ENCODE measurements at places on chromosomes 3 and 15. TPM values are rescaled to one million over a fixed set of nuclear protein-coding genes. Genes with fewer than 3 reads are reported as not detected.

- H3K4me3 ChIP-seq: no peak overlapping the region
- DNase-seq: no peak
- H3K27me3 ChIP-seq: peaks cover 12% of the 10 kb centered on the region
- H3K4me1 ChIP-seq: peaks cover 4% of the 10 kb centered on the region
- no peaks in the 10 kb centered on the region for H3K36me3 ChIP-seq
- H3K27ac ChIP-seq: no peak overlapping the region
Observed at GRCh38 chr3:197422506-197422905, 124.1 kb upstream of the DLG1 start.

DNA sequence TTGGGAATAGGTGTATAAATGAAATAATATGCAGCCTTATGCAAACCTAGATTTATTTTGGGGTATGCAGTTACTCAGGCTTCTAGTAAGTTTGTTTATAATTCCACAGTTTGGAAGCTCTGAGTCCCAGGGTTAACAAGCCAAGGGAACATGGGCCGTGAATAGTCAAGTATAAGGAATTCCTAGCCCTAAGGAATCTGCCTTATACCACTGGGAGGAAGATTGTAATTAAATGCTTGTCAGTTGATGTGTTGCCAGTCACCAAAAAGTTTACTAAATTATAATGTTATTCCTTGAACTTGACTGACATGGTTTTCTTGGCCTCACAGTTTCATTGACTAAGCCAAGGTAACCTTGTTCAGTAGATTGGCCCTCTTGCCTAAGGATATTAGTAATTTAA lies 72.4 kb upstream of the SGO1 start:
- H3K27me3 ChIP-seq: no peaks in the 10 kb centered on the region
- no peak overlapping the region for H3K4me3 ChIP-seq
- no peak for DNase-seq
- H3K4me1 ChIP-seq: no peaks in the 10 kb centered on the region

- H3K27me3 ChIP-seq: no peaks in the 10 kb centered on the region
- no peak overlapping the region for H3K27ac ChIP-seq
- peaks cover 40% of the 10 kb centered on the region for H3K36me3 ChIP-seq
- DNase-seq: no peak
- peaks cover 80% of the 10 kb centered on the region for H3K4me1 ChIP-seq
Observed at GRCh38 chr3:42531470-42531869, 29.0 kb downstream of the VIPR1 start.

DNA sequence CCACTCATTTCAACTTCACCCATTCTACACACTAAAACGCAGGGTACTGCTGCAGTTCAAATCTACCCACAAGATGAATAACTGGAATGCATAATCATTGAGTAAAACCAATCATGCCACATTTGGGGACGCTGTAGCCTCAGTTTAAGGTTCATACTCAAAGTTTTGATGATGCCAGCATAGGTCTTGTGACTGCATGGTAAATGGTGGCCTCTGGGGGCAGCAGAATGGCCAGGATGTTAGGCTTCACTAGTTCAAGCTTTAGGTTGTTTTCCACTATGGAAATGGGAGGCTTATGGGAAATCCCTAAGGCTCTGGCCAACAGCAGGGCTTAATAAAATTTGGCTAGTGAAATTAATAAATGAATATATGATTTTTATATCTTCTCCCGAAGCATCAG lies 104.3 kb upstream of the TSC22D2 start:
- H3K4me1 ChIP-seq: no peaks in the 10 kb centered on the region
- H3K27me3 ChIP-seq: peaks cover 34% of the 10 kb centered on the region
- H3K36me3 ChIP-seq: no peaks in the 10 kb centered on the region
- no peak overlapping the region for H3K27ac ChIP-seq

- DNase-seq: peak; percentile 10
- peaks cover 10% of the 10 kb centered on the region for H3K27me3 ChIP-seq
- H3K4me3 ChIP-seq: peak overlapping the region; percentile 34
- peaks cover 6% of the 10 kb centered on the region for H3K4me1 ChIP-seq
- no peak overlapping the region for H3K27ac ChIP-seq
Observed at GRCh38 chr15:31080591-31081014, 20.9 kb downstream of the TRPM1 start.

DNA sequence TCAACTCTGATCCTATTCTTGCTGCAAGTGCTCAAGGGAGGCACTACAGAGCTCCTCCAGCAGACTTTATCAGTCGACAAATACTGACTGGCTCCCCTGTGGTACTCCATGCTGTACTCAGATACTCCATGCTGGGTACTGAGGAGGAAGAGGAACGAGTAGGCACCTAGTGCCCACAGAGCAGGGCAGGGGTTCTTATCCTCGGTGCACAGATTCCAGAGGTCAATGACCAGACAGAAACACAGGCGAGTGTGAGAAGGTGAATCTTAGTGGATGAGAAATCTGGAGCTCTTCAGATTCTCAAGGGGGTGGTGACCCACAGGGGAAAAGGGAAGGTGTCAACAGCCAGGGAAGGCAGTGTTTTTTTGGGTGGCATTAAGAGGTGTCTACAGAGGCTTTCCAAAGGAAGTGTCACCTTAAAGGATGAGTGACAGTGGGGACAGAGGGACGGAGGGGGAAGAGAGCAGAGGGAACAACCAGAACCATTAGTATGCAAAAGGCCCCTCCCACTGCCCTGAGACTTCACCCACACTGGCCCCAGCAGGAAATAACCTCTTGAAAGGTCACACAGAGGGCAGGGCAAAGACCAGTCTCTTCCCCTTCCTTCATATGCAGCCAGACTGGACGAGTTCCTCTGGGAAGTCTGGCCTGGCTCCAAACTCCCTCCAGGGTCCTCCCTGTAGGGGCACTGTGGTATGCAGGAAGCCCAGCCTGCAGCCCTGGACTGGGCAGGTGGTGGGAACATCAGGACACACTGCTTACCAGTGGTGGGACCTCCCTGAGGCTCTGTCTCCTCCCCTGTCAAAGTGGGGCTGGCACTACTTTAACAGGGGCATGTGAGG lies 27.5 kb downstream of the CCDC12 start:
- peaks cover 86% of the 10 kb centered on the region for H3K4me1 ChIP-seq
- peak overlapping the region; percentile 54 for H3K4me3 ChIP-seq
- H3K36me3 ChIP-seq: peaks cover 42% of the 10 kb centered on the region
- H3K27ac ChIP-seq: peak overlapping the region; percentile 91
- no peak for DNase-seq
- H3K27me3 ChIP-seq: no peaks in the 10 kb centered on the region

- no peak overlapping the region for H3K27ac ChIP-seq
- no peak overlapping the region for H3K4me3 ChIP-seq
- no peak for DNase-seq
- no peaks in the 10 kb centered on the region for H3K27me3 ChIP-seq
- no peaks in the 10 kb centered on the region for H3K4me1 ChIP-seq
Observed at GRCh38 chr3:1195947-1196346, 103.1 kb downstream of the CNTN6 start.

DNA sequence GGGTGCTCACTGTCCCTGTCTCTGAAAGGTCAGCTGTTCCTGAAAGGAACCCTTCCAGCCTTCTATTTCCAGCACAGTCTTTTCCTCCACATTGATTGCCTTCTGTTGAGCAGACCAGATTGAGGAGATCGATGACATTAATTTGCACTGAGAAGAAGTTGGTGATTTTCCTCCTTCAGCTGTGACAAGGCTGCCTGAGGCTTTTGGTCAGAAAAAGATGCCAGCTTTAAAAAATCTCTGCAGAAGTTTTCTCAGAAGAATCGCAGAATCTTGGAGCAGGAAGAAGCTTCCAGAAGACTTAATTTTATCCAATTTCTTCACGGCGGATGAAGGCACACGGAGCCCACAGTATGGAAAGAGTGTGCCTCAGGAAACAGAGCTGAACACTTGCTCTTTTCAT lies 112.8 kb downstream of the FAM43A start:
- DNase-seq: no peak
- no peak overlapping the region for H3K4me3 ChIP-seq
- H3K27me3 ChIP-seq: peaks cover under 1% of the 10 kb centered on the region
- H3K27ac ChIP-seq: no peak overlapping the region
- H3K4me1 ChIP-seq: peaks cover 5% of the 10 kb centered on the region
- H3K36me3 ChIP-seq: peaks cover 4% of the 10 kb centered on the region

GRCh38 chr3:111653766-111654165 lies 58.6 kb upstream of the ZBED2 start:
- no peak overlapping the region for H3K4me3 ChIP-seq
- H3K36me3 ChIP-seq: peaks cover 83% of the 10 kb centered on the region
- H3K27ac ChIP-seq: peak overlapping the region; percentile 63
- no peaks in the 10 kb centered on the region for H3K27me3 ChIP-seq
- H3K4me1 ChIP-seq: peaks cover 5% of the 10 kb centered on the region
- DNase-seq: no peak

GRCh38 chr3:150653110-150653561 lies 50.0 kb downstream of the SELENOT start:
- no peaks in the 10 kb centered on the region for H3K36me3 ChIP-seq
- H3K27me3 ChIP-seq: peaks cover 18% of the 10 kb centered on the region
- no peak for DNase-seq
- H3K4me1 ChIP-seq: no peaks in the 10 kb centered on the region
- no peak overlapping the region for H3K27ac ChIP-seq

GRCh38 chr3:63064209-63064755 lies 189.1 kb upstream of the CADPS start:
- H3K4me3 ChIP-seq: no peak overlapping the region
- no peaks in the 10 kb centered on the region for H3K27me3 ChIP-seq
- H3K4me1 ChIP-seq: no peaks in the 10 kb centered on the region
- H3K36me3 ChIP-seq: no peaks in the 10 kb centered on the region

DNA sequence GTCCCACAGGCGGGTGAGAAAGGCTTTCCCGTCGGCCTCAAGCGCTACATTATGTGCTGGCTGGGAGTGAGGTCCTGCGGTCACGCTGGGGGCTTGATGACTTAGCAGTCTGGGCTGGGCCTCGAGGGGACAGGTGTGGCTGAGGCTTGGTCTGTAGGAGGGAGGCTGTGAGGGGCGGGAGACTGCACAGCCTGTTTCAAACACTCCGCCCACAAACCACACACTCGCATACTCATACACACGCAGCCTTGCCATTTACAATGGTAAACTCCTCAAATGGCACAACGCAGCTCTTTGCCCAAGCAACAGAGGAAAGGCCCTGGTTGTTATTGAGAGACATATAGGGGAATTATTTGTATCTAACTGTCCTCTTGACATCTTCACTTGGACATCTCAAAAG lies 32.4 kb upstream of the RASGRF1 start:
- DNase-seq: no peak
- no peak overlapping the region for H3K4me3 ChIP-seq
- no peaks in the 10 kb centered on the region for H3K36me3 ChIP-seq
- no peaks in the 10 kb centered on the region for H3K4me1 ChIP-seq
- H3K27me3 ChIP-seq: peaks cover 15% of the 10 kb centered on the region

- H3K36me3 ChIP-seq: no peaks in the 10 kb centered on the region
- H3K27ac ChIP-seq: no peak overlapping the region
- no peaks in the 10 kb centered on the region for H3K27me3 ChIP-seq
- H3K4me1 ChIP-seq: no peaks in the 10 kb centered on the region
- no peak overlapping the region for H3K4me3 ChIP-seq
Observed at GRCh38 chr3:18264361-18264760, 160.8 kb downstream of the SATB1 start.

DNA sequence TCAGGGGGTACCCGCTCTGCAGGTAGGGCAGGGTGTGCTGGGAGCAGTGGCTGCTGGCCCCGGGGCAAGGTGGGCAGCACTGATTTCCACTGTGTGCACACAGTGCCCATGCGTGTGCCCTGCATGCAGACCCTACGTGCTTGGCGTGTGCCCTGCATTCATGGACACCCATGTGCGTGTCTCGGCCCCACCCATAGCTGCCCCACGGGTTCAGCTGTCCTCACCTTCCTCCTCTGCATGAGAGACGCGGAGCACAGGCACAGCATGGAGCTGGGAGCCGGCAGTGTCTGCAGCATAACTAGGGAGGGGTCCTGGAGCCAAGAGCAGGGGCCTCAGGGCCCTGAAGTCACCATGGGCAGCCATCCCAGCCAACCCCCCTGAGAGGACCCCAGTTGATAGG lies 1.6 kb upstream of the UCN2 start:
- no peaks in the 10 kb centered on the region for H3K36me3 ChIP-seq
- H3K27me3 ChIP-seq: no peaks in the 10 kb centered on the region
- DNase-seq: no peak
- H3K4me1 ChIP-seq: peaks cover 22% of the 10 kb centered on the region

DNA sequence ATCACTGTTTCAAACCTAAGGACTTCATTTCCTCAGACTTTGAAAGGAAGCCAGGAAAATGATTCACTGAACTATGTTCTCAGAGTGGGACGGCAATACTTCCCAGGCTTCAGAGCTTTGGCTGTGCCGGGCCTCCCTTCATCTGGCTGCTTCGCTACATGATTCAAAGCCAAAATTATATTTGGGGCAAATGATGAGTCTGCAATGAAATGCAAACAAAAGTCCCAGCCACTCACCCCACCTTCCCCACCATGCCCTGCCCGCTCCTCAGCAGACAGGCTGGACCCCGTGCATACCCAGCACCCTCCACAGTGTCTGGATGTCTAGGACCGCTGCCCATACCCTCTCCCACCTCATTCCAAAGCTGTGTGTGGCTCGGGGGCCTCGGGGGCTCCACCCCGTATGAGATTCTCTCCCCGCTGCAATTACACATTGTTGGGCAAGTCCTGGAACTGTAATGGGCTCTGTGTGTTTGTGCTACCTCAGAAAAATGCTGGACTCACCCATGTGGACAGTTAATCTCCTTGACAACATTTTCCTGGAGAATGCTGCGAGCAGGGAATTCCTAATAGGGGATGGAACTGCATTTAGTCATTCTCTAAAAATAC lies 32.2 kb downstream of the ATP10A start:
- peaks cover 44% of the 10 kb centered on the region for H3K36me3 ChIP-seq
- peaks cover 25% of the 10 kb centered on the region for H3K4me1 ChIP-seq
- no peak overlapping the region for H3K27ac ChIP-seq
- no peak overlapping the region for H3K4me3 ChIP-seq
- H3K27me3 ChIP-seq: no peaks in the 10 kb centered on the region
- DNase-seq: no peak

GRCh38 chr3:195738274-195739044 lies 17.7 kb downstream of the MUC20 start:
- H3K36me3 ChIP-seq: no peaks in the 10 kb centered on the region
- no peak for DNase-seq
- no peak overlapping the region for H3K27ac ChIP-seq
- no peaks in the 10 kb centered on the region for H3K4me1 ChIP-seq
- H3K4me3 ChIP-seq: no peak overlapping the region
- peaks cover 2% of the 10 kb centered on the region for H3K27me3 ChIP-seq

CILP gene
- total RNA-seq: 0.04 TPM

CHL1 gene
- total RNA-seq: not detected

ENTPD3 gene
- not detected for total RNA-seq

IQCF5 gene
- total RNA-seq: not detected

CCDC14 gene
- 55.5 TPM for total RNA-seq

KBTBD8 gene
- 8.3 TPM for total RNA-seq

MINAR1 gene
- total RNA-seq: 0.40 TPM

MST1R gene
- total RNA-seq: 4.1 TPM

EHD4 gene
- 14.5 TPM for total RNA-seq

GP9 gene
- not detected for total RNA-seq

Data from activated CD4-positive, alpha-beta T cell treated with anti-CD3 and anti-CD28 coated beads, Interleukin-2, amount 10 ng/mL, durations not matched to agents 7 days and 5 days (primary cell).